ENCODE measurements at places on chromosomes 6 and 20. TPM values are rescaled to one million over a fixed set of nuclear protein-coding genes. Genes with fewer than 3 reads are reported as not detected.

- DNase-seq: no peak
Measured at GRCh38 chr20:34729416-34729815, 25.3 kb downstream of the TP53INP2 start.

The GMPR gene
- total RNA-seq: 10.4 TPM

The ZC2HC1B gene
- total RNA-seq: not detected

GRCh38 chr6:85680388-85680787 lies 37.7 kb upstream of the SYNCRIP start:
- DNase-seq: no peak

The TEAD3 gene
- total RNA-seq: 45.3 TPM

DNA sequence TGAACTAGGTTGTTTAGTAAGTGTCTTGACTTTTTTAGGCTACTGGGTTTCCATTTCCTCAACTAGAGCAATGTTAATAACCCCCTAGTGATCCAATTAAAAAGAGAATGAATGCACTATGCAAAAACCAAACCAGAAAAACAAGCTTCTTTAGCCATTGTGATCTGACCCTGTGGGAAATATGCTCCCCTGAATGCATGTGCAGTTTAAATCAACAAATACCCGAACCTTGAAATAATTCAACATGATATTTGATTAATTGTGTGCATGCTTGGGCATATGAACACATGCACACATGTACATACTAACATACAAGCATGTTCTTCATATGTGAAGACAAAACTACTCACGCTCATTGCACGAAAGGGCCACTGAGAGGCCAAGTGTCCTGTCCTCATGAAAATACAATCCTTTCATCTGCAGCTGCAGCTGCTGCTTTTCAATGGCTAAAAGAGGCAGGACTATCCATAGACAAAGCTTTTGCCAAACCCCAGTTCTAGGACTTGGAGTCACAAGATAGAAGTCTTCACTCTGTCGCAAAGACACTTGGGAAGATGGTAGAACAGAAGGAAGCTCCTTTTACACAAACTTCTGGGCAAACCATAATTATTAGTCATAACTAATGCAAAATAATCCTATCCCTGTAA lies 207.1 kb upstream of the POU3F2 start:
- no peak for DNase-seq

DNA sequence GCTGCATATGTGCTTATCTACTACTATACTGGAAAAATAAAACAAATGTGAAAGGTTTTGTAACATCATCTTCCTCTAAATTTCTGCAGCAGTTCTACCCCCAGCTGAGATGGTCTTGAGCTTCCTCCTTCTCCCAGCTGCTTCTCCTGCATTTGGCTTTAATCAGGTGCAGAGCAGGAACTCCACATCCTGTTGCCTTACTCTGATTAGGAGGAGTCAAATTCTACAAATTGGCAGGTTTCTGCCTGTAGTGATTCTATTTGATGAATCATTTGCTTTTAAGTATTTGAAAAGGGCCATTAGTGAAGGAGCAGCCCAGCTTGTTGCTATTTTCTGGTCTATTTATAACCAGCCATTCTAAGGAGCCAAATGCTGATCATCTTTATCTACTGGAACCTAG lies 224.5 kb downstream of the GMDS start:
- DNase-seq: no peak

DNA sequence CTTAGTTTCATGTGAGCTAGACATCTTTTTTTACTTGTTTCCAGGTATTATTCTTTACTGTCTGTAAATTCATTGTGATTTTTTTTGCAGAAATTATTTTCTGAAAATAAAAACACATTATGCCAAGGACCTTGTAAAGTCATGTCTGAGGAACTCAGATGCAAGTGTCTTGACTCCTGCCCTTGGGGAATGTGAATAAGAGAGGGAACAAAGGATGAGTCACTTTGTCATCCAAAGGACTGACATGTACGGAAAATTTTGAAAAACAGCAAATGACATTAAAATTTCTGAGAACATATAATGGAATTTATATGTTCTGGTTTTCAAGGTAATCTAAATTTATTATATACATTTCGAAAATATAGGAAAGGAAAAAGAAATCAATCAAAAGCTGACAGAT lies 660.4 kb downstream of the CD109 start:
- DNase-seq: no peak

The VEGFA gene
- 420 TPM for total RNA-seq

- no peak for DNase-seq
Measured at GRCh38 chr20:45969712-45970634, 2.0 kb downstream of the ZNF335 start.

The RIMS1 gene
- 22.2 TPM for total RNA-seq

The BMP7 gene
- total RNA-seq: 1.2 TPM

The SLC17A9 gene
- 19.8 TPM for total RNA-seq

DNA sequence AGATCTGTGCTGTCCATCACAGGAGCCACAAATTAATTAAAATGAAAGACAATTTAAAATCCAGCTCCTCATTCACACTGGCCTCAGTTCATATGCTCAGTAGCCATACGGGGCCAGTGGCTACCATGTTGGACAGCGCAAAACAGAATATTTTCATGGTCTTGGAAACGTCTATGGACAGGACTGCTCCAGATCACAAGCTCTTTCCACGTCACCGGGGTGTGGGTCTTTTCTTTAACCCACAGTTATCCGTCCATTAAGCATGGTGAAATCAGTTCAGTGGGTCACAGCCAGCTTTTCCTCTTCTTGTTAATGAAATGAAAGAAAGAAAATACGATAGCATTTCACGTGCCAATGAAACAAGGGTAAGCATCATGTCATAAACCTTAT lies 24.1 kb downstream of the GFOD1 start:
- DNase-seq: no peak

- DNase-seq: no peak
Measured at GRCh38 chr20:53748176-53748575, 154.5 kb upstream of the ZNF217 start.

DNA sequence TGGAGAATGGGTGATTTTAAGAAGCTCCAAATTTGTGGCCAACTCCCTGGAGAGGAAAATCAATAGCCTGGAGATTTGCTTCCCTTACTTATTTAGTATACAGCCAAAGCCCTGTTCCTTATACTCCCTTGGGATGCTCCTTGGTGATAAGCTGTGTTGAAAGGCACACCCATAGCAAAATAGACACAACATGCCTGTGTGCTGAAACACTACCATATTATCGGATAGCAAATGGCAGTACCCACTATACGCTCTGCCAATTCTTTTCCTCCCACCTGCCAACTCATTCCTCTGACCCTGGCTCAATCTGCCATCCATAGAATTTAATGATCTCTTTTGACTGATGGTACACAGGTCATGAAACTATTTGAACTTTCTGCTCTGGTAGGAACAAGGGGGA lies 98.2 kb downstream of the CLIC5 start:
- DNase-seq: no peak

- DNase-seq: no peak
Measured at GRCh38 chr6:128240024-128240428, 280.4 kb downstream of the PTPRK start.

GRCh38 chr20:64065974-64066343 lies 3.0 kb downstream of the TCEA2 start:
- DNase-seq: no peak

DNA sequence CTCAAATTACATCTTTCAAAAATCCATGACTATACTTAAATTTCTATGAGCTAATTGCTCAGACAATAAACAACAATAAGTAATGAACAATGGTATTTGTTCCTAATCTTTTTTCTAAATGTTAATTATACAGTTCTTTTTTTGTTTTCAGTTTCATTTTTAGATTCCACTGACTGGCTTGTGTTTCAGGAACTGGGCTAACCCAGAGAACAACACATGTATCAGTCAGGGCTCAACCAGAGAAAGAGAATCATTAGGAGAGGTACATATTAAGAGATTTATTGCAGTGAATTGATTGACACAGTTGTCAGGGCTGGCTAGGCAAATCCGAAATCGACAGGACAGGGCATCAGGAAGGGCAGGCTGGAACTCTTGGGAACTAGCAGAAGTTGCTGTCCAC lies 182.8 kb downstream of the GRM1 start:
- no peak for DNase-seq

- DNase-seq: no peak
Measured at GRCh38 chr20:8953300-8953699, 115.6 kb upstream of the PLCB4 start.

DNA sequence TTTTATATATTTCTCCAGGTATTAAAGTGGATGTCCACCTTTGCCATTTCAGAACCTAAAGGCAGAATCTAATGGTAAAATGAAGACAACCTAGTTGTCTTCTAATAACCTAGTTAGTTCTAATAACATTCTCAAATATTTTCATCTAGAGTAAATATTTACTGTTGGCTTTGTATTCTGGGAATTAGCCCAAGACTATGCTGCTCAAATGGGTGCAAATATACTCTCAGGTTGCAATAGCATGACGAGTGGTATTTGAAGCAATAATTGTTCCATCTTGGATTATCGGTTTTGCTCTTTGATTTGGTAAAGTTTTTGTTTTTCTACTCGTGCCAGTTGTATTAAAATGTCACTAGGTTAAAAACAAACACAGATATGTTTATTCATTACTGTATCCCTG lies 21.0 kb upstream of the RSPH4A start:
- DNase-seq: no peak

The RBM39 gene
- 288 TPM for total RNA-seq

The C6orf58 gene
- not detected for total RNA-seq

DNA sequence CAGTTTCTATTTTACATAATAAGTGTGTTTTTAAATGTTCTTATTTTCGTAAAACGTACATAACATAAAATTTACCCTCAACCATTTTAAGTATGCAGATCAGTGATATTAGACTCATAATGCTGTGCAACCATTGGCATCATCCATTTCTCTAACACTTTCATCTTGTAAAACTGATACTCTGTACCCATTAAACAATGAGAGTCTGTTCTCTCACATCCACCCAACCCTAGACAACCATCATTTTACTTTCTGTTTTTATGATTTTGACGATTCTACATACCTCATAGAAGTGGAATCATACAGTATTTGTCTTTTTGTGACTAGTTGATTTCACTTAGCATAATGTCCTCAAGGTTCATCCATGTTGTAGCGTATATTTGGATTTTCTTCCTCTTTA lies 140.4 kb downstream of the TINAG start:
- DNase-seq: no peak

DNA sequence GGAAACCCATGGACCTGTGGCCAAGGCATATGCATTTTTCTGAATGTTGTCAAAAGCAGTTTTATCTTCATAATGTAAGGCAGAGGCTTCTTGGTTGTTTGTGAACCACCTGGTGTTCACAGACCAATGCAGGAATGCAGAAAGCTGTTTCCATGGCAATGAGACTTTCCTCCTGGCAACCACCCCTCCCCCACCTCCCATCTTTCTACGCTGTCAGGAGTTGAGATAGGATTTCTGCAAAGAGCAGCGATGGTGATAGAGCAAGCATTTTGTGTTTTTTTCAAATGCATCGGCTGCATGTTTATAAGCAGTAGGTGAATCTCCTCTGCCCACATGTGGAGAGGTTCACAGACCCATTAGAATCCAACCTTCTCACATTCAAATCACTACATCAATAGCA lies 114.1 kb upstream of the SMLR1 start:
- DNase-seq: no peak

DNA sequence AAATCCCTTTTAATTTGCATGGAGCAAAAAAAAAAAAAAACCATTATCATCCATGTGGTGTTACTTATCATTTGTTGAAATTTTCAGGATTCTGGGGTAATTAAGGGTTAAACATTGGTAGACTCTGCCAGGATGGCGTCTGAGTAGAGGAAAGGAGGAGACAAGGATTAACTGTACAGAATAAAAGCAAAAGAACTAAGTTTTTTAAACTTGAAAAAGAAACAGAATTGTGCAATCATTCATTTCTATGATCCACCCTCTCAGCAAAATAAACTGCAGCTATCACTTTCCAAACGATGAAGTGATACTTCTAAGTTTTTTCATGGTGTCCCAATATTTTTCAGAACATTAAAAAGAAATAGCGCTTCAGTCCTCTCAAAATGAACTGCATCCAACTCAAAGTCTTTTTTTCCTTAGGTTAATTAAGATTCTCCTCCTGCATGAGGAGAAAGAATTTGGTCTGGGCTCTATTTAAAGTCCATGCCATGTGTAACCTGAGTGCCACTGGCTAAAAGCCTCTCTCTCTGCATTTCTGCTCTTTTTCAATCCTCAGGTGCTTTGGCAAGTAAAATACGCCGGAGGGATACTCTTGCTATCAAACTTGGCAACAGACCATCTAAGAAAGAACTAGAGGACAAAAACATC lies 69.5 kb upstream of the LTV1 start:
- DNase-seq: no peak

DNA sequence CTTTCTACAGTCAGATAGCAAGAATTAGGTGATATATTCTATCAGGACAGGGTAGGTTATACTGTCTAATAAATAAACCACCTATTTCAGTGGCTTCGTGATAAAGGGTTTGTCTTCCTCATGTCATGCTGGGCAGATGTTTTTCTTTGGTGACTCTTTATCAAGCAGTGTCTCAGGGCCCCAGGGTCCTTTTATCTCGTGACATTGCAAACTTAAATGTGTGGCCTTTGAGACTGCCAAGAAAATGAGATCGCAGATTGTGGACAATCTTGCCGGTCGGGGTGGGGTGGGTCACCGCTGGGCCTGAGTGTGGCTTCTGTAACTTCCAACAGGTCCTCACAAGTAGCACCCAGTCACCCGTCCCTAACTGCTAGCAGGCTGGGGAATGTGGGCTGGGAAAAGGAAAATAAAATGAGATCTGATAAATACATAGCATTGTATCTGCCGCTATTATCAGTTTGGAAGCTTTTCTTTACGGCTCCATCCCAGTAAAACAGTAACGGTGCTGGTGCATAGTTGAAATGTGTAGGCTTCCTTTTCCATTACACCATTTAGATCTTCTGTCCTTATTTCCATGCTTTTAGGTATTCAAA lies 50.5 kb upstream of the BMP6 start:
- DNase-seq: no peak

The TINAG gene
- total RNA-seq: 8.8 TPM

DNA sequence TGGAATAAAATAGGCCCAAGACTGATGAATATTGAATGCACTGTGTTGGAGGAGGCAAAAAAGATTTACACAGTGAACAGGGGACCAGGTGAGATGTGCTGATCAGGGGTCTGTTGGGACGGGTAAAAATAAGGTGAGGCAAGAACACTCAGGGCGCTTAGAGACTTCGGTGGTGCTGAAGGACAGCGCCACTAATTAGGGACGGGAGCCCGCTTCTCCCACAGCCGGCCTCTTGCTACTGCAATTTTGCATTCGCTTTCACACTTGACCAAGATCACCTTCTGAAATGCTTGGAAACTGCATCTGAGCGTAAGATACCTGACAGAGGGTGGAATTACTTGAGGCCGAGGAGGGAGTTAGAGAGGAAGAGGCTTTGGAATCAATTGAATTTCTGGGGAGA lies 7.3 kb downstream of the TFAP2D start:
- no peak for DNase-seq
